Stimulated activated CD8-positive, alpha-beta memory T cell treated with anti-CD3 and anti-CD28 coated beads, Interleukin-15, amount 100 ng/mL, for 4 hours (primary cell): ENCODE measurements at places on chromosomes 2 and 18.

DNA sequence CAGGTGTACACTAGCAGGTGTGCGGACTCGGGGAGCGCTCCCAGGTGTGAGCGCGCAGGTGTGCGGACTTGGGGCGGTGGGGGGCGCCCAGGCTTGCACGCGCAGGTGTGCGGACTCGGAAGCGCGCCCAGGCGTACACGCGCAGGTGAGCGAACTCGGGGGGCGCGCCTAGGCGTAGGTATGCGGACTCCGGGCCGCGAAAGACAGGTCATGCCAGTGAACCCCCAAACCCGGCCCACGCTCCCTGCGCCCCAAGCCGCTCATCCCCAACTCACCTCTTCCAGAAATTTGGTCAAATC, 342 bp downstream of the CYB5A start:
- no peak for DNase-seq

- DNase-seq = no peak
Observed at GRCh38 chr2:105537920-105538319, 139.1 kb upstream of the FHL2 start.

- no peak for DNase-seq
Observed at GRCh38 chr2:43159797-43160196, 66.6 kb downstream of the ZFP36L2 start.

GRCh38 chr2:3142961-3143571, 234.6 kb downstream of the EIPR1 start:
- DNase-seq = no peak

- DNase-seq = no peak
Observed at GRCh38 chr18:76351961-76352581, 143.0 kb downstream of the ZNF516 start.

GRCh38 chr18:70671889-70672565, 383.2 kb downstream of the SOCS6 start:
- no peak for DNase-seq

DNA sequence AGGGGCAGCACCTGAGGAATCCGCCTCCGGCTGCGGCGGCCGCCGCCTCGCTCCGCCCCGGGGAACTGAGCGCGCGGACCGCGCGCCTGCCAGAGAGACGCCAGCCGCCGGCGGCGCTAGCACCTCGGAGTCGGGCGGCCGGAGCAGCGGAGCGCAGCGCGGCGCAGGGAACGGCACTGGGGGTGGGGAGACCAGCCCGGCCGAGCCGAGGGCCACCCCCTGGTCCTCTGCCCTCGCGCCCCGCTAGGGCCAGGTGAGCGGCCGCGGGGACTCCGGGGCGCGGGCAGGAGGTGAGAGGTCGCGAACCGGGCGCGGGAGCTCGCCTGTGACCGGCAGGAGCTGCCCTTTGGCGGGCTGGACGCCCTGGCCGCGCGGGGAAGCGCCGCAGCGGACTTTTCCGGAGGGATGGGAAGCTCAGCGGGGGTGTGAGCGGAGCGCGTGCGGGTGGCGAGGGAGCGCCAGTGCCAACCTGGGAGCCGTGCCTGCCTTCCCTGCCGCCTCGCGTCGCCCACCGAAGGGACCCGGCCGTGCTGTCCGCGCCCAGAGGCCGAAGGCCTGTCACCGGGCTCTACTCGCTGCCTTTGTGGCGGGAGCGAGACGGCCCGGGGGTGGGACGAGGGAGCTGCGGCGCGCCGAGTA, at the start of gene GREB1L:
Gene GREB1L, plus strand, starts transcription at position 92 of the 639 bp plus-strand sequence. CDS start 141,287 bp downstream, outside the sequence.
- no peak for DNase-seq

GRCh38 chr2:18883616-18884456, 294.5 kb upstream of the NT5C1B start:
- DNase-seq = no peak

DNA sequence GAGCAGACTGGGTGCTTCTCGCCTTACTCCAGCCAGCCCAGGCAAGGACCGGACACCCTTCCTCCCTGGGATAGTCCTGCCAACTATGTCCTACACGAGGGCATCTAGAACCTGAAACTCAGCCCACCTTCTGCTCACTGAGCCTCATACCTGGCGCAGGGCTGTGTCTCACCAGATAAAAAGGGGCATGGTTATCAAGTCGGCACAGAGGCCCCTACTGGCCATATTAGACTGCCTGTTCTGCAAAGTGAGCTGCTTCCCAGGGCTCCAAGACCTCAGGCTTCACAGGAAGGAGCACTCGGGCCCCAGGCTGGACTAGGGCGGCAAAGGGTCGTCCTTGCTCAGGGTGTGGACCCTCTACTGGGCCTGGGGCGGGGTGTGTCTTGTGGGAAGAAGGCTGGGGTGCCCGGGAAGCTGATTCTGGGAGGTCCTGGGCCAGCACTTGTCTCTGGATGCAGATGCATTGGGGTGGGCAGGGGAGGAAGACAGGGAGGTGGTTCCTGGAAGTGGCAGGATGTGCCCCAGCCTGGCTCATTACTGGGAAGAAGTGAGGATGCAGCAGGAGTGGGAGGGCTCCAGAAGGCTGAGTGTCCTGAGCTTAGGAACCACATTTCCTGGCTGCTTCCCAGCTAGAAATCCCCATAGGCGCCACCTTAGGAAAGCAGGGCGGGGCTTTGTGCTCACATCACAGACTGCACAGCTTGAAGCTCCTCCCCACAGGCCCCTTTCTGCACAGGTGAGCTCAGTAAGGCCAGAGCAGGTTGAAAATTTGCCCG, 19.6 kb downstream of the EHD3 start:
- no peak for DNase-seq

DNA sequence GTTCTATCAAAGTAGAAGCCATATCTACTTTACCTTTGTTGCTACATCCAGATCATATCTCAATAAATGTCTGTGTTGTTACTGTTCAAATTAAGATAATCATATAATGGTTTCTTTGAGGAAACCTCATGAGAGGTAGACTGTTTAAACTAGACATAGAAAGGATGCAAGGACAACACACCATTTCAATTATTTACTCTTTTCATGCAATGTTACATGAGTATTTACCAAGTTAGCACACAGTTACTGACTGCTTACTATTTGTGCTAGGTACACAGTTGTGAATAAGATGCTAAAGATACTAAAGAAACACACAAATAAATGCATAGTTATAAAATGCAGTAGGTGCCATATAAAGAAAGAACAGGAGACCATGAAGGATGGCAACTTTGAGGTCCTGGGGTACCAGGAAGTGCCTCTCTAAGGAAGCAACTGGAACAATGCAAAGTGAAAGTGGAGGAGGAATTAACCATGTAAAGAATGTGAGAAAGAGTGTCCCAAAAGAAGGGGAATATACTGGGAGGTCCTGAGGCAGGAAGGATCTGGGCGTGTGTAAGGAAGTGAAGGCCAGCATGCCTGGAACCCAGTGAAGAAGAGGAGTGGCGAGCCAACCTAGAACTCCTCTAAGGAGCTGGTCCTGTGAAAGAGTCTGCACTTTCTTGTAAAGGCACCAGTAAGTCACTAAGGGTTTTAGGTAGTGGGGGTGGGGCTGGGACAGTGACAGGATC, 39.4 kb downstream of the RBMS1 start:
- DNase-seq = no peak

- no peak for DNase-seq
Observed at GRCh38 chr18:13606604-13607254, 119.6 kb downstream of the FAM210A start.

GRCh38 chr2:162196638-162197037, 44.6 kb upstream of the GCG start:
- no peak for DNase-seq

GRCh38 chr2:16461672-16462071, 204.0 kb downstream of the CYRIA start:
- DNase-seq = no peak

DNA sequence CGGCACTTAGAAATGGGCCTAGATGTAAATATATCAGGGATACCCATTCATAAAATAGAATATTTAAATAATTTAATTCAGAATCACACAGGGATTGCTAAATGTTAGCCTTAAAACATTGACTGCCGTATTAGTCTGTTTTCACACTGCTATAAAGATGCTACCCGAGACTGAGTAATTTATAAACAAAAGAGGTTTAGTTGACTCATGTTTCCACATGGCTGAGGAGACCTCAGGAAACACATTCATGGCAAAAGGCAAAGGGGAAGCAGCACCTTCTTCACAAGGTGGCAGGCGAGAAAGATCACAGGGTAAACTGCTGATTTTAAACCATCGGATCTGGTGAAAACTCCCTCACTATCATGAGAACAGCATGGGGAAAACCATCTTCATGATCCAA, 223.6 kb upstream of the GULP1 start:
- no peak for DNase-seq
